ENCODE measurements at places on chromosomes 3 and 15.

DNA sequence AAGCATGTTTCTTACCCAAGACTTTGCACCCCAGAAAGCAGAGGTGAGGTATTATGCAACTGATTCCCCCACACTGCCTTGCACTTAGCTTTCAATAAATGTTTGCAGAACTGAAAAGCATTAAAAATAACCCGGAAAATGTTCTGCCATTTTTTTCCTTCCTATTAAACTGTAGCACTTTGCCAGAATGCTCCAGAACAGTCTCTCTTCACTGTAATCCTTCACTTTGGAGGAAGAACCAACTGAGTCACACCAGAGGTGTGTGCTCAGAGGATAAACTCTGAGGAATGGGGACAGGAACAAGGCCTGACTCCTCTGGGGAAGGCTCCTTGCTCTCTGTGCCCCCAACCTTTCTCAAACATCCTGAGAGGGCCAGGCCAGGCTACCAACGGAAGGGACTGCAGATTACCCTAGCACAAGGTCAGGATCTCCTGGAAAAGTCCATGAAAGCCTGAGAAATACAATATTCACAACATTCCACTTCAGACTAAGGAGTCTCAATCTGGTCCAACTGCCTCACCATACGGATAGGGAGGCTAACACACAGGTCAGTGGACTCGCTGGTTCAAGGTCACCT is 19.0 kb downstream of the ANP32A start:
- no peak for DNase-seq

DNA sequence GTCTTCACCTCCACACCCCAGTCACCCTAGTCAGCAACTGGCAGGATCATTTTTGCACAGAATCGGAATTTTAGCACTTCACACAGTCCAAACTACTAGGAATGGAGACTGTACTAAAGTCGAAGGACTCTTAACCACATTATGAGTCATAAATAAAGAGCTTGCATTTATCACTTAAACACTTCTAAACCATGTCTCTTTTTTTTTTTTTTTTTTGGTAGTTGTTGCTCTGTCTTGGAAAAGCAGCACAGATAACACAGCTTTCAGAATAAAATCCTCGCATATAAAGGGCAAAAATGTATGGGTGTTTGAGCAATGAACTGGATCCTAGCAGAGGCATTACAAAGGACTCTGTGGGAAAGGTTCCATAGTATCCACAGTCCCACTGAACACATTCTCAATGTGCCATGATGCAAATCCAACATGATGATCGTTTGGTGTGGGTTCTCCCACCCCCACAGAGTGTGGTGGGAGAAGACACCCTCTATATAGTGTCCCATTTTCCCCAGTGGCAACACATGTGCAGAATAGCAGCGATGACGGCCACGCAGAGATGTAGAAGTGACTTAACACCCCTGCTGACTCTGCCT is 47.1 kb downstream of the FOXP1 start:
- no peak for DNase-seq

GRCh38 chr3:64853456-64853855 is 165.7 kb upstream of the ADAMTS9 start:
- DNase-seq = no peak

GRCh38 chr3:149879872-149880271 is 66.9 kb downstream of the RNF13 start:
- DNase-seq = peak; percentile 41

DNA sequence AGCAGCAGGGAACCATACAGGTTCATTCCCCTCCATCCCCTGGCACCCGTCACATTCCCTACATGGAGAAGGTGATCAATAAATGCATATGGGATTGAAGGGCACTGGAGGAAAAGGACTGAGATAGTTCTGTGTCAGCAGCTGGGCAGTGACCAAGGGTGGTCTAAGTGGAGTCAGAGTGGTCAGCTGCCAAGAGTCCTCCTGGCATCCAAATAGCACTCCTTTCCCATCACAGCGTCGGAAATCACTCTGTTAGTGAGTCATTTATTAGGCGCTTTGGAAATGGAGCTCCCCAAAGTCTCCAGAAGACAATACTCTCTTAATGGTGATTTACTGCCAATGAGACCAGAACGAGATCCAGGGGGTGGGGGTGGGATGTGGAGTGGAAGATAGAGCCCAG is 6.8 kb upstream of the TRH start:
- no peak for DNase-seq

GRCh38 chr3:42545284-42545900 is 36.4 kb downstream of the SEC22C start:
- no peak for DNase-seq

GRCh38 chr3:50122071-50122470 is 33.1 kb upstream of the SEMA3F start:
- DNase-seq = no peak

DNA sequence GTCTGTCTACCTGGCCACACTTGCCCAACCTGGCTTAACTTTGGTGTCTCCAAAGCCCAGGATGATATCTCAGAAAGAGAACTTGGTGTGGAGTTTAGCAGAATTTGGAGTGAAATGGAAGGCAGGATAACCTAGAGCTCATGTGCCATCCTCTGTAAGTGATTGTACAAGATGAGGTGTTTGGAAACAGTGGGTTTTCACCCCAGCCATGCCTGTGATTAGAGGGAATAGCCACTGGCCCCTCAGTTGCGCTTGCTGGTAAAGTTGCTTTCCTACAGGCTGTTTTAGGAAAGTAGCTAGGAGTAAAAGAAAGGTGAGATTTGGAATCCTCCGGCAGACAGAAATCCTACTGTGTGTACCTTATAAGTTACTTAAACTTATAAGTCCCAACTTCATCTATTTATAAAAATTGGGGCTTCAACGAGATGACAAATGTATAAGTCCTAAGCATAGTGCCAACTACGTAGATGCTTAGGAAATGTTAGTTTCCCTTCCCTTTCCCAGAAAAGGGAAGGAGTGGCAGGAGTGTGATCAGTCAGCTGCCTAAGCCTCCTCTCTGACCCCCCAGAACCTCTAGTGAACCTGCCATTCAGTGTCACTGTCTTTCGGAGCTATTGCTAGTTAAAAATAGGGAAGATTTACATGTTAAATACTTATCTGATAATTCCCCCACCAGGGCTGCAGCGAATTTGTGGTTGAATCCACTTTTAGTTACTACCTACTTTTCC is 13.4 kb upstream of the BMF start:
- no peak for DNase-seq

GRCh38 chr15:80699981-80700380 is 4.9 kb downstream of the ABHD17C start:
- DNase-seq = no peak

GRCh38 chr3:30660656-30661055 is 54.3 kb downstream of the TGFBR2 start:
- no peak for DNase-seq

DNA sequence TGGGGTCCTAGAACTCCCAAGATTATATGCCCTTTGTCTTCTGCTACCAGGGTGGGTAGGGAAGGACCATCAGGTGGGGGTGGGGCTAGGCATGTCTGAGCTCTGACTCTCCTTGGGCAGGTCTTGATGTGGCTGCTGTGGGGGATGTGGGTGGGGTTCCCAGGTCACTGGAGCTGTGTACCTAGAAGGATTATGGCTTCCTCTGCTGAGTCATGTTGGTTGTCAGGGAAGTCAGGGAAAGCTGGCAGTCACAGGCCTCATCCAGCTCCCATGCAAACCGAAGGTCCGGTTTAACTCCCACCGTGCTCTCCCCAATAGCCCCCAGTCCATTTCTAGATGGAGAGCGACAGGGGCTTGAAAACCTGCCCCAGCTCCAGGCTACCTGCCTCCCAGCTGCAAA is 35.2 kb downstream of the EID1 start:
- no peak for DNase-seq

DNA sequence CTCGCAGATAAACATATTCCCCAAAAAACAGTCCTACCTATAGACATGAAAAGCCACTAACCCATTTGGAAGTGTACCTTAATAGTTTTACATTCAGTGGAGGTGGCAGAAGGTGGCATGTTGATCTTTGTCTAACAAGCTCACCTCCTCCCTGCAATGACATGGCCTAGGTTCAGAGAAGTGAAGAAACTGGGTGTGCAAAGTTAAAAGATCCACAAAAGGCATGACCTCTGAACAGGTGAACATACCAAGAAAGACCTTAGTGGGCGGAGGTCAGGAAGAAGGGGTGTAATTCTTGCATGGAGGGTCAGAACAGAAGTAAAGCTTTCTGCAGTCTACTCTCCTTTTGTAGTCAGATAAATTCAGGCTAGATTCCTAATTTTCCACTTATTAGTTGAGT is 822 bp downstream of the MRPL3 start:
- no peak for DNase-seq

DNA sequence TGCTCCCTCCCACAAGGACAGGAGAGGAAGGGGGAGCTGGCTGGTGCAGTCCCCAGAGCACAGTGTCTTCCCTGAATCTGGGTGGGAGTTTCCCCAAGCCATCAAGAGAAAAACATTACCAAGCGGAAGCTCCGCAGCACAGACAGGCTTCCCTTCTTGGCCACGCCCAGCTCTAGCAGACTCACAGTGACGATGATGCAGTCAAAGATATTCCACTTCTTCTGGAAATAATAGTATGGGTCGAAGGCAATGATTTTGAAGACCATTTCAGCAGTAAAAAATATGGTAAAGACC is 76.7 kb downstream of the SCN10A start:
- no peak for DNase-seq

GRCh38 chr15:29207758-29208108 is 61.9 kb downstream of the NSMCE3 start:
- DNase-seq = no peak

- DNase-seq = no peak
These were observed 8.1 kb upstream of the SRPRB start for GRCh38 chr3:133797396-133798105.

- no peak for DNase-seq
These were observed 62.7 kb upstream of the DNAJC19 start for GRCh38 chr3:181052256-181052655.

- no peak for DNase-seq
These were observed 52.6 kb downstream of the RFTN1 start for GRCh38 chr3:16460886-16461285.

GRCh38 chr3:31142543-31142942 is 248.1 kb upstream of the GADL1 start:
- no peak for DNase-seq

GRCh38 chr3:36210840-36211651 is 169.3 kb upstream of the STAC start:
- no peak for DNase-seq

DNA sequence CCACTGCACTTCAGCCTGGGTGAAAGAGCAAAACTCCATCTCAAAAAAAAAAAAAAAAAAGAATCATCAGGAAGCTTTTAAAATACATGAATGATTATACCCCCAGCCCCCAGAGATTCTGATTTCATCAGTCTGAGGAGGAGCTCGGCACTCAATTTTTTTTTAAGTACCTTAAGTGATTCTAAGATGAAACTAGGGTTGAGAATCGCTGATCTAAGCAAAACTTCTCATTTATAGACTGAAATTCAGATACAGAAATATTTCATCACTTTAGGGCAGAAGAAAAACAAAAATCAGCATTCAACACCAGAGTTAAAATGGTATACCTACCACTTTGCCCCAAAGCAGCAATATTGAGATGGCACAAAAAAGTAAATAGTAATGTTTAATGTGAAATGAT is 24.7 kb downstream of the CPA3 start:
- no peak for DNase-seq

DNA sequence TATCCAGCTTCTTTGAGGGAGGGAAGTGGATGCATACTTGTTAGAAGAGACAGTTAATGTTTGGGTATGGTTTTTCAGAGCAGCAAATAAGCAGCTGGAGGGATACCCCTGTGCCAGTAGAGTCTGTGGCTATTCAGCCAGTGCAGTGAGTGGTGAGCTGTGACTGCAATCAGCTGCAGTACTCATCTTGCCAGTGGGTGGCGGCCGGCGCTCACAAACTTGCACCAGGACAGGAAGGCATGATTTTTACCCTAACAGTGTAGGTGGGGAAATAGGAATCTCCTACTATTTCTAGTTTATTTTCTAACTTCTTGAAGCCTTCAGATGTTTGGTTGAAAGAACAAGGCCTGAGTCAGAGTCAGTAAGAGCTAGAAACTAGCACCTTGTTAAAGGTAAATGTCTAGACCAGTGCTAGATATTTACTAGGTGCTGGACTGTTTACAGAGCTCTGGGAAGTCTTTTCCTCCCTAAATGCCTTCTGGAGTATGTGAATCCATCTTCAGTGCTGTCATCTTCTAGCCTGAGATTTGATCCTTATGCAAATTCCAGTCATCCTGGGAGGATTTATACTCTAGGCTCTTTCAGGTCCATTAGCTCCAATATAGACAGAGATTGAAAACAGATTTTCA is 23.6 kb downstream of the TIMP4 start:
- no peak for DNase-seq

DNA sequence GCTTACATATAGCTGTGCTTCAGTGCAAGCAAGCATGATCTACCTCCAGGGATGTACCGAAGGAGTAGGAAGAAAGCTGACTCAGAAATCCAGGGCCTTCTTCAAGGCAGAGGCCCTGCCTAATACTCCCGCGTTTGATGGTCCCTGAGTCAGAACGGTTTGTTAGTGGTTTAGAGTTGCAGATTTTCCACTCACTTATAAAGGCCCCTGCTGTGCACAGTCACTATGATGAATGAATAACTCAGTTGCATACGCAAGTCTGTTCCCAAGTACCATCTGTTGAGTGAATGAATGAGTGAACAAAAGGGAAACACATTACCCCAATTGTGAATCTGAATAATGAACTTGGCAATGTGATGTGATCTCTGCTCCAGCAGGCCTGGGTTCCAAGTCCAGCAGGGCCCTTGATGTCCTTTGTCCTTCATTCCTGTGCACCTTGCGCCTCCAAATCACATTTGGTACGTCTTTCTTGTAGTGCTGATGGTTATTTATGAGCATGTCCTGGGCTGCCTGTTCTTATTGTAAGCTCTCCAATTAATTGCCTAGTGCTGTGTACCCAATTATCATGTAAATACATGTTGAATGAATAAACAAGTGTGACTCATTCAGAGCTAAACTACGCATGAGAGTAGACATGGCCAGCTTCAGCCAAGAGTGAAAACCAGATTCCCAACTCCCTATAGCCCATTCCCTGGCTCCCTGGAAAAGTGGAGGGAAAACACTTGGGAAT is 85.3 kb upstream of the LIMD1 start:
- peak; percentile 22 for DNase-seq

DNA sequence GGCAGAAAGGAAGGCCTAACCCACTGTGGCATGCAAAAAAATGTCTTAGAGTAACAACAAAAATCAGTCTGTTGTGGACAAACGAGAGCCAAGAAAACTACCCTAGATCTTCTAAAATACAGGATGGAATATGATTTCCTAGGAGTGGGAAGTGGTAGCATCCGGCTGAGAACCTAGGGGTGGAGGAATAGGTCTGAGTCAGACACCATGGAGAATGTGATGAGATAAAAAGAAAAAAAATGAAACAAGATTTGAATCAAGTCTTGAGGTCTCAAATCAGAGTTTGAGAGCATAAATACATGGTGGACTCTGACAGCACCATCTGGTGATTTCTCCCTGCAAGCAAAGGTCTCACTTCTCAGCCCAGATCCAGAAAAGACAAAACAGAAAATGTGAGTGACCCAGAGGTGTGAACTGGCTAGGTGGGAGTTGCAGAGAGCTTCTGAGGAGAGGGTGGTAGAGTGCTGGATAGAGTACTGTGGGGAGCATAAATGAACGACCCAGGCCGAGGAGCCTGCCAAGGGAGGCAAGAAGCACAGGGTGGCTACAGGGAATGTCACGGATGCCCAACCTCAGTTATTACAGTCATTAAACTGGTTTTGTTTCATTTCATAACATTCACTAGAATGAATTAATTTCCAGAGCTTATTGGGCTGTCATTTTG is 27.6 kb upstream of the VEPH1 start:
- no peak for DNase-seq

- DNase-seq = no peak
These were observed 49.8 kb downstream of the RSRC1 start for GRCh38 chr3:158159714-158160113.

- no peak for DNase-seq
These were observed 32.6 kb upstream of the SPTBN5 start for GRCh38 chr15:41926185-41927056.

Data from iPS DF 6.9 (cell line).